Thyroid gland (tissue), 4 donors: ENCODE measurements at places on chromosomes 6 and 20.

DNA sequence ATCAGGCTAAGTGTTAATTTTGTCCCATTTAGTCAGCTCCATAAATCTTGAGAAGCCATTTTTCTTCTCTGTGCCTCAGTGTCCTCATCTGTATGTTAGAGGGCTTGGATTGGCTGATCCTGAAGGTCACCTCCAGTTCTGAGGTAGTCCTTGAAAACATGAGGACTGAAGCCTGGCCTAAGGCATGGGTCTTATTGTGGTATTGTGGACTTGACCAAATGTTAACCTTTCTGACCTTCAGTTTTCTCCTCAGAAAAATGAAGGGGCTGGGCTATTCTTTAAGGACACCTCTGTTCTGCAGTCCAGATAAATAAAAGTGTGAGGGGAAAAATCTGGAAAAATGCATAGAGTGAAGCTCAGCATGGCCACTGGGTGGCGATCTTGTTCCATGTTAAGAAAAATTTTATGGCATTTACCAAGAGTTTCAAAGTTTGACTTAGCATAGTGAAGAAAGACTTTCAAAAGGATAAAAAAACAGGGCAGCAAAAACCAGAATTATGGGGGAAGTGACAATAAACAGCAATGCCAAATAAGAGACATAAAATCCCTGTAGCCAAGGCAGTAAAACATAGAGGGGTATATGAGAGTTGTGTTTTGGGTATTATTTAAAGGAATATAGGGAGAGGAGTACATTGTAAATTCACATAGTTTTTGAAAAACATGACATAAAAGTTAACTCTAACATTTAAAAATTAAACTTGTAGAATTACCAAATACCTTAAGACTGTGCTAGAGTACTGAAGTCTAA lies 13.2 kb upstream of the TFB1M start:
- no peak overlapping the region for H3K4me3 ChIP-seq
- peak; percentile 40 for DNase-seq
- H3K27me3 ChIP-seq, result no peaks in the 10 kb centered on the region
- no peaks in the 10 kb centered on the region for H3K36me3 ChIP-seq

DNA sequence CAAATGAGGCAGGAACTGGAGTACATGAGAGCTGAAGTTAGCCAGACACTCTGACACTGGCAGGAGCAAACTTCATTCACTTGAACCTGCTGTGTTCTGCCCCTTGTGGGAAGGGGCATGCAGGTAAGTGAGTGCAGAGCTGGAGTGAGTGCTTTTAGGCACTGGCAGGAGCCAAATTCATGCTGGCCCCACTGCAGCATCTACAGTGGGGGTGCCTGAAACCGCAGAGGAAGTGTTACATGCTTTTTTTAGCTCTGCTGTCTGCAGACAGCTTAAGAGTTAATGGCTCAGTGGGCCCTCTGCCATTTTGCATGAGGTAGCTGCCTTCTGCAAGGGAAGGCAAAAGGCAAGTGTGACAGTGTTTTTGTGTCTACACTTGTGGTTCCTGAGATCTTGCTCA lies 167.9 kb upstream of the SYNCRIP start:
- no peak overlapping the region for H3K27ac ChIP-seq
- DNase-seq, result no peak
- no peak overlapping the region for H3K4me3 ChIP-seq
- H3K36me3 ChIP-seq, result no peaks in the 10 kb centered on the region
- H3K27me3 ChIP-seq, result no peaks in the 10 kb centered on the region

GRCh38 chr6:7052443-7053011 lies 55.2 kb upstream of the RREB1 start:
- H3K27me3 ChIP-seq, result no peaks in the 10 kb centered on the region
- H3K4me3 ChIP-seq, result peak overlapping the region; percentile 67
- no peaks in the 10 kb centered on the region for H3K4me1 ChIP-seq
- peak overlapping the region; percentile 97 for H3K27ac ChIP-seq
- no peaks in the 10 kb centered on the region for H3K36me3 ChIP-seq

DNA sequence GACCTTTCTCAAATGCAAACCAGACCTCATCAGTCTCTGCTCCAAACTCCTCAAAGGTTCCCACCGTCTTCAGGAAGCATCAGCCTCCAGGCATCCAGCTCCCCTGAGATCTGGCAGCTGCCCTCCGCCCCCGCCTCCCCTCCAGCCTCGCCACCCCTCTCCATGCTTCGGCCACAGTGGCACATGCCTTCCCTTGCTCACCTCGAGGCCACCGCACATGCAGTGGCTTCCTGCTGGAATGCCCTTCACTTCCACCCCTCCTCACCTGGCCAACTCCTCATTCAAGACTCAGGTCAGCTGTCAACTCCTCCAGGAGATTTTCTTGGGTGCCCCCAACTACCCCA lies 13.4 kb downstream of the KIAA1755 start:
- no peaks in the 10 kb centered on the region for H3K27me3 ChIP-seq
- no peaks in the 10 kb centered on the region for H3K36me3 ChIP-seq
- H3K27ac ChIP-seq, result no peak overlapping the region
- no peaks in the 10 kb centered on the region for H3K4me1 ChIP-seq
- no peak overlapping the region for H3K4me3 ChIP-seq

GRCh38 chr6:144931172-144932035 lies 646.3 kb downstream of the UTRN start:
- no peak overlapping the region for H3K27ac ChIP-seq
- H3K4me3 ChIP-seq, result no peak overlapping the region
- no peaks in the 10 kb centered on the region for H3K36me3 ChIP-seq
- no peaks in the 10 kb centered on the region for H3K27me3 ChIP-seq
- peak; percentile 64 for DNase-seq
